ENCODE measurements at places on chromosomes 2 and 18.

DNA sequence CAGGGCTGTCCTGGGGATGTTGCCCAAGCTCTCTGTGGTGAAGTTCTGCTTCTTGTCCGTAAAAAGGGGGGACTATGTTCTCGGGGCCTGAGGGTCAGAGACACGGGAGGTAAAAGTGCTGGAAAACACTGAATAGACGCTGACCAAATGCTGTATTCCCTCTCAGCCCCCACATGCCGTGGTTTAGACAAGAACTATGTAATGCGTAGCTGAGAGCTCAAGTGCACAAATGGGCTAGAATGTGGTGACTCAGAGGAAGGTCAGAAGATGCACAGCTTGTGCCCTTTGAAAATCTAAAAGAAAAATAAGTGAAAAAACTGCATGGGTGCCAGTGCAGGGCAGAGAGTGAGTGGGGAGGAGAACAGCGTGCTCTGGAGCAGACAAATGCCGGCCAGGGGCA, 80.3 kb upstream of the MAP4K4 start:
- no peak for DNase-seq

- DNase-seq, result peak; percentile 31
These were observed 64.3 kb downstream of the BABAM2 start for GRCh38 chr2:27954771-27955383.

DNA sequence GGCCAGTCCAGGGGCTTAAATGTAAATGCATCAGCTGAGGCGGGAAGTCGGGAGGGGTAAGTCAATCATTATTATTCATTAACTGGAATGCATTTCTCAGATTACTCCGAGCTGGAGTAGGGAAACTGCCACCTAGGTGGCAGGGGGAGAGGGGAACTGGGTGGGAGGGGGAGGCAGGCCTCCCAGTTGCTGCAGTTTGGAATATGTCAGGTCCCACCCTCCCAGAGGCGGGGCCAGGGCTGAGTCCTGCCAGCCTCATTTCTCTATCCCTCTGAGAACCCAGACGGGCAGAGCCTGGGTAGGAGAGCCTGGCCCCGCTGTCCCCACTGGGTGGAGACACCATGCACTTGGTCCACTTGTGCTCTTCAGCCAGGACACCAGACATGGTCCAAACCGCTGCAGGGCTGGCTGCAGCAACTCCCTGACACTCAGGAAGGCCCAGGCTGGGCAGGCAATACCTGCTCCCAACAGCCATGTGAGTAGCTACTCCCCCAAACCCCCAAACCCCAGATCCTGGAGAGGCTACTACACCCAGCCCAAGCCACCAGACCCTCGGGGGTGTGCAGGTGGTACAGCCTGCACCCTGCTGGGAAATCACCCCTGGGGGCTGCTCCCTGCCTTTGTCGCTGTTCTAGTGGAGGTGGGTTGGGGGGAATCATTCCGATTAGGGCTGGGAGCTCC, at the start of gene GPBAR1:
Gene GPBAR1 (plus strand): TSS at position 274 of the 681 bp plus-strand sequence. CDS start 1,710 bp downstream, outside the sequence.
- peak; percentile 55 for DNase-seq

- DNase-seq, result peak; percentile 33
These were observed 752 bp downstream of the MGAT4A start for GRCh38 chr2:98730053-98730706.

- DNase-seq, result peak; percentile 41
These were observed 2.1 kb downstream of the ST8SIA5 start for GRCh38 chr18:46754661-46755292.

DNA sequence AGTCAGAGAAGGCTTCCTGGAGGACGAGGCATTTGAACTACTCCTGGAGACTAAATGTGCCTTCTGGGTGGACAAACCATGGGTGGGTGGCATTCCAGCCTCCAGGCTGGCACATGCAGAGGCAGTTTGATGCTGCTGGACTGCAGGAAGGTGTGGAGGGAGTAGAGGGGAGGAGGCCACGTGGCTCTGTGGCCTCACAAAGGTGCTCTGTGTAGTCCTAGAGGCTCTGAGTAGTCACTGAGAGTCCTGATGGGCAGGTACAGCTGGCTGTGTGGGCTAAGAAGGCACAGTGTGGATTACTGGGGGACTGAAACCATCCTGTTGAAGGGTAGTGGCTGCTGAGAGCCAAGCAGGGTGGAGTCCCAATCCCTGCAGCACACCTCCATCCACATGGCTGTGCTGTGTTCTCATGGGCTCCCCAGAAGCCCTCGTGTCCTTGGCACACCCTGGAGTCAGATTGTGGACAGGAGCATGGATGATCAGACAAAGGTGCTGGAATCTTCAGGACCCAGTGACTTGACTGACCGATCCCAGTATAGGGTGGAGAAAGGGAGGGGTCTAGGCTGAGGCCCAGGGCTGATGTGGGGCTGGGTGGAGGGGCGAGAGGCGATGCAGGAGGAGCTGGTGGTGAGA, 87.4 kb upstream of the HS6ST1 start:
- peak; percentile 66 for DNase-seq

GRCh38 chr2:3034856-3035255, 342.8 kb downstream of the EIPR1 start:
- no peak for DNase-seq

DNA sequence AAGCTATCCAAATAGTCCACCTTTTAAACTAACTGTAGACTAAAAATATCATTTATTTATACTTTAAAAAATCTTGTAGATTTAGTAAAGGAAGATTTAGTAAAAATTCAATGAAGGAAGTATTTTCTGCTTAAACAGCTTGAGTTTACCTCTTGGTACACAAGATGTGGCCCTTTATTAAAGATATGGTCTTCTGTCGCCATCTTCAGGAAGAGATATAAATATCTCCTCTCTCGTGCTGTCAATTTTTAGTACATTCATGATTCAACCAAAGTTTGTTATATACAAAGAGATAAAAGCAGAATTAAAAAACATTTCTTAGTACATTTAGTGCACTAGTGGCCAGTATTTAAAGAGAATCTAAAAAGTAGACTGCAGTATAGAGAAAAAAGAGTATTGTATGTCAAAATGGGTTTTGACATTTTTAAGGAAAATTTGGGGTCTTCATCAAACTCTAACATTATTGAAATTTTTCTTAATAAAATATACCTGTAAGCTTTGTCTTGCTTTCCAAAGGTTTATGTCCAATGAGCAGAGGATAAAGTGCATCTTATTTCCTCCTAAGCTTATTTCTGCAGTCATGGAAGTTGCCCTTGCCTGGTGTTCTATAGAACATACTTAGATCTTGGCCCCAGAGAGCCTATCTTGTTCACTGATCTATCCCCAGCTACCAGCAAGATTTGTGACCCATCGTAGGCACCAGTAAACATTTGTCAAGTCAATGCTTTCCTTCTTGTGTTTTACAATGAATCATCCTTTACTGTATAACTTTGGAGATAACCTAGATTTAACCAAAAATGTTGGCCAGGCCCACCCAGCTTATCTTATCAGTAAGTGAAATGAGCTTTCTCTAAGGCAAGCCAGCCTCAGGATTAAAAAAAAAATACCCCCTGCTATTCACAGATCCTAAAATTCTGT, 18.5 kb upstream of the EML6 start:
- peak; percentile 74 for DNase-seq

GRCh38 chr2:199804831-199805230, 46.2 kb downstream of the FTCDNL1 start:
- DNase-seq, result no peak

DNA sequence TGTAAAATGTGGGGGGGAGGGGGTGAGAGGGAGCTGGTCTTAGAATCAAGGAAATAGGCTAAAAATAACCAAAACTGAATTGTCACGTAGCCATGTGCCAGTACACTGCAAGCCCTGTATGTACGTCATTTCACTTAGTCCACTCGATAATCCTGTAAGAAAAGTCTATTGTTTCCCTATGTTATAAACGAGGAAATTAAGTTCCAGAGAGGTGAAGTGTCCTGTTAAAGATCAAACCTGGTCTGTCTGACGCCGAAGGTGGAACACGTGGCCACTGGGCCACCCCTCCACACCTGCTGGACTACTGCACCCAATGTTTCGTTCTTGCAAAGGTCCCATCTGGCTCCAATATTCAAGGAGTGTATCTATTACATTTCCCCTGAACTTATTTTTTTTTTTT, 29.6 kb downstream of the TFCP2L1 start:
- DNase-seq, result no peak

- peak; percentile 91 for DNase-seq
These were observed 47.4 kb upstream of the ITGB6 start for GRCh38 chr2:160247296-160248035.

DNA sequence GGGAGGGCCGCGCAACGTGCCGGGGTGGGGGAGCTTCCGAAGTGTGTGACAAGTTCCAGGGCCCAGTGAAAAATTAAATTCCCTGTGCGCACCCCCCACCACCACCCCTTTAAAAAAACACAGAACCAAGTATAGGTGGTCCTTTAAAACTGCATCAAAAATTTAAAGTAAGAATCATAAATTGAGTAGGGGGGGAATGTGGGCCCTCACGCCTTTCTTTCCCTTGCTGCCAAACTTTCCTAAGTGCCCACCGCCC, 2.5 kb downstream of the BCL11A start:
- DNase-seq, result no peak

GRCh38 chr2:77459840-77460239, 62.3 kb downstream of the LRRTM4 start:
- DNase-seq, result no peak

GRCh38 chr18:22197668-22198067, 28.3 kb downstream of the GATA6 start:
- DNase-seq, result no peak

DNA sequence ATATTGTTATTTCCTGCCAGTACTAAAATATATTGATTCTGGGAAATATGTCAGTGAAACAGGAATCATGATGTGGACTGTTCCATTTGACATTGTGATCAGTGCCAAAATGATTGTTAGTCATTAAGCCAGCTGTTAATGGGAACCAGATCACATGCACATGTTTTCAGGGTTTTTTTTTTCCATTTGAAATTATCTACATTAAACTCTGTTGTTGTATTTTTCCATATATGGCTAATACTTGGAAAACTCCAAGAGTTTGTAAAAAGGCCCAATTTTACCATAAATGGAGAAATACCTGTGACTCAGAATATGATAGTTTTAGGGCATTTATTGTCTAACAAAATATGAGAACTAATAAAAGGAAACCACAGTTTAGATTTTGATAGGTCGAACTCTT, 13.4 kb downstream of the ITGAV start:
- no peak for DNase-seq

DNA sequence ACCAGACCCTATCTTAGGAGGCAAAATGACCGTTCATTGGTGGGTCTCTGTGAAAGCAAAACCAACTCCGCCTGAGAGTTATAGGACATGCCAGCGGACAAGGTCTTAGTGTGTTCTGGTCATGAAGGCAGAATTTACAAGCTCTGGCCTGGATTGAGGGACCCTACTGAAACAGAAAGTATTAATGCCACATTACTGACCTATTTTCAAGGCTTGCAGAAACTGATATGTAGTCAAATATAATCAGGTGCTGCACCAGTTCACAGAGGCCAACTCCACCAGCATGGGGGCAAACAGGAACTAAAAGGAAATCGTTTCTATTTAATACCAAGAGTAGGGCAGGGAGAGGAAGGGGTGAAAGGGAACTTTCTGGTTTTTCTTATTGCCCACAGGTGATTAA, 19.7 kb downstream of the TYMS start:
- DNase-seq, result no peak

DNA sequence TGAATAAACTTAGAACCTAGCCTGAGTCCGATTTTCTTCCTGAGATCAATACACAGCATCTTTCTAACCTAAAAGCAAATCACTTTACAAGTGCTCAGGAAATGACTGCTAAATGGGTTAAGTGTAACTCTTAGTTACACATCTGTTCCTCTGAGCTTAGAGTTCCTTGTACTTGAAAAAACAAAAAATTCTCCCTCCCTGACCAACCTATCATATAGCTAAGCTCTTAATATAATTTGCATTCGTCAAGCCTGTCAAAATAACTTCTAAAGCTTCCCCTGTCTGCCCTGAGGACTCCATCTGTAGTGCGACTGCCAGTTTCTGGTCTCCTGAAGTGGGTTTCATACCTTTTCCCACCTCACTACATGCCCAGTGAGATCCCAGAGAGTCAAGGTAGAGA, 190.4 kb downstream of the NCK2 start:
- peak; percentile 88 for DNase-seq

- no peak for DNase-seq
These were observed 267.9 kb downstream of the SOX11 start for GRCh38 chr2:5959836-5960820.

DNA sequence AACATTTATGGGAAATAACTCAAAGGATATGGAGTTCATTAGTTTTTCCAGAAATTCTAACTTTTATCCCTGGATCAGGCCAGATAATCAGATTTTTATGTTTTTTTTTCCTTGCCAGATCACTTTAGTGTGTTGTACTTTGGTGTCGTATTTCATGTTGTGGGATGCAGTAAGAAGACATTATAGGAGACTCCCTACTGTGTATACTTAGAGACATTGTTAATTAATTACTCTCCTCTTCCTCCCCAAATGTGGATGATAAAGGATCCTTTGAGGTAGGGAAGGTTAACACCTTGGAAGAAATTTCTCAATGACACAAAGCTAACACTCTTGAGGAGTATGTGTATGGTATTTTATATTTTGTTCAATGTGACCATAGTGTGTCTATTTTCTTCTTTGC, 120.5 kb downstream of the LYPD6B start:
- no peak for DNase-seq

GRCh38 chr18:24200494-24201290, 61.8 kb downstream of the CABYR start:
- DNase-seq, result no peak

DNA sequence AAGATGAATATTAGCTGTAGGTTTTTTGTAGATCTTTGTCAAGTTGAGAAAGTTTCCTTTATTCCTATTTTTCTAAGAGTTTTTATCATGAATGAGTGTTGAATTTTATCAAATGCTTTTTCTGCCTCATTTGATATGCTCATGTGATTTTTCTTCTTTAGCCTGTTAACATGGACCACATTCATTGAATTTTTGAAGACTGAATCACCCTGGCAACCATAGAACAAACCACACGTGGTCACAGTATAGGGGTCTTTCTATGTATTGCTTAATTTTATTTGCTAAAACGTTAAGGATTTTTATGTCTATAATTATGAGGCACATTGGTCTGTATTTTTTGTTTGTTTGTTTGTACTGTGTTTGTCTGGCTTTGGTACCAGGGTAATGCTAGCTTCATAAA, 201.7 kb upstream of the CWC22 start:
- DNase-seq, result no peak

GRCh38 chr2:211901226-211901846, 637.3 kb downstream of the ERBB4 start:
- no peak for DNase-seq
